Stimulated activated CD8-positive, alpha-beta memory T cell treated with anti-CD3 and anti-CD28 coated beads, Interleukin-4, amount 100 ng/mL, for 1 hour (primary cell): ENCODE measurements at places on chromosomes 1 and 21.

- DNase-seq: no peak
These were observed 25.2 kb upstream of the EPS8L3 start for GRCh38 chr1:109788695-109789521.

DNA sequence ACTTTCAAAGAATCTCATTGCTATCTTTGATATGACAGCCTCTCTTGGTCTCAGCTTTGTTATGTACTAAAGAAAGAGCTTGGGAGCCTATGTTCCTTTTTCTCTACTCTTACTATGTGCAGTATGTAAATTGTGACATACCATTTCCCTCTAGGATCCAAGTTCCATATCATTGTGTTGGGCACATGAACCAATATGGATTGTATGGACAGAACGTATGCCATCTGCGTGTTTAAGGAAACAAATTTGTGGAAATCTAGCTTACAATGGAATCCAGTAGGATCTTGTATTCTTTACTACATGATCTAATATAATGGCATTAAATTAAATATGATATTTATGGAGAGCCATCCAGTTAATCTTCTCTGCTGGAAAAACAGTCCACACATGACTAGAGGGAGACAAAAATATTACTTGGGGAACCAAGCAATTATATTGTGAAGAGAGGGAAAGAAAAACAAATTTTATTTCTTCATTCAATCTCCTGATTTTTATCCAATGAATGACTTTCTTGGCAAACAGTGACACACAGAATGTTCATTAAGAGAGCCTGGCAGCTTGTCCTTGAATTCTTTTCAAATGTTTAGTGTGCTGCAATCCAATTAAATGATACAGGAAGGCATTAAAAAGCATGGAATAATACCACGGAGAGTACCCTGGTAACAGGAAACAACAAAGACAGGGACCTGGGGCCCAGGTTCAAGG, 106.5 kb upstream of the DAB1 start:
- DNase-seq: no peak

- no peak for DNase-seq
These were observed 10.6 kb downstream of the RXRG start for GRCh38 chr1:165434281-165434680.

GRCh38 chr1:155801149-155801548, 55.9 kb downstream of the GON4L start:
- DNase-seq: no peak

DNA sequence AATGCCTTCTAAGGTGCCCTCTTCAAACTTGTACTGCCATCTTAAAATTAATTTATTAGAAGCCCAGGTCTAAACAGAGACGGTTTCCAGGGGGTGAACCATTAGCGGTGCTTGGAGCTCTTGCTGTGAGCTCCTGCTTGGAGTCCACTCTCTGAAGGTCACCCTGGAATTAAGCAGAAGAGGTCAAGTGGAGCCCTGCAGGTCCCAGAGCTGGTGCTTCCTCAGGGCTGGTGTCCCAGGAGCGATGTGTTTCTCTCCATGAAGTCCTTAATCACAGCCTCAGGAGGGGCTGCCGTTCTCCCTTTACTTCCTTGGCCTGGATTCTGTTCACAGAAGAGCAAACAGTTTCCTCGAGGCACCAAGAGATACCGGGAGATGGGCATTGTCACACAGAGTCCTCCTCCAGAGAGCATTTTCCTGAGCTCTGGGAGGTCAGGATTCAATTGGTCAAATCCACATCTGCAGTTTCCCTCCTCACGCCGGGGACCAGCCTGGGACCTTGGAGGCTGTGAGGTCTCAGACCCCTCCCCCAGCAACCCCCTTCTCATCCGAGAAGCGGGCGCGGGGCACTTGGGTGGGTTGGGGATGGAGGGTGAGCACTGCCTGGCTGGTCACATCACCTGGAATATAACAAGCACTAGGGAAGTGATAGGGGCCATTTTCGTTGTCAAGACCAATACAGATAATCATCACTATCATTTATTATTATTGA, 310.4 kb downstream of the AJAP1 start:
- DNase-seq: no peak

DNA sequence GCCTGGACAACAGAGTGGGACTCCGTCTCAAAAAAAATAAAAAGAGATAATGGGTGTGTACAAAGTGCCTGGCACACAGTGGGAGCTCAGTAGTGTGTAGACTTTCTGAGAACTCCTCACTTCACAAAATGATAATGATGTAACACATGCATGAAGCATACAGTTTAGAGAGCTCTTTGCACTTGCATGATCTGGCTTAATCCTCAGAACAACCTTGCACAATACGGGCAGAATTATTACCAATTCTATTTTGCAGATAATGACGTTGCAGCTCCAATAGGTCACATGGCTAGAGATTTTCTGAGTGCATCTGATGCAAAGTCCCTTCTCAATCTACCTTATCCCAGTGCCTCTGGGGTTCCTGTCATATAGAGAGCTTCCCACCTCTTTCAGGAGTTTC, 71.4 kb downstream of the CD247 start:
- no peak for DNase-seq

DNA sequence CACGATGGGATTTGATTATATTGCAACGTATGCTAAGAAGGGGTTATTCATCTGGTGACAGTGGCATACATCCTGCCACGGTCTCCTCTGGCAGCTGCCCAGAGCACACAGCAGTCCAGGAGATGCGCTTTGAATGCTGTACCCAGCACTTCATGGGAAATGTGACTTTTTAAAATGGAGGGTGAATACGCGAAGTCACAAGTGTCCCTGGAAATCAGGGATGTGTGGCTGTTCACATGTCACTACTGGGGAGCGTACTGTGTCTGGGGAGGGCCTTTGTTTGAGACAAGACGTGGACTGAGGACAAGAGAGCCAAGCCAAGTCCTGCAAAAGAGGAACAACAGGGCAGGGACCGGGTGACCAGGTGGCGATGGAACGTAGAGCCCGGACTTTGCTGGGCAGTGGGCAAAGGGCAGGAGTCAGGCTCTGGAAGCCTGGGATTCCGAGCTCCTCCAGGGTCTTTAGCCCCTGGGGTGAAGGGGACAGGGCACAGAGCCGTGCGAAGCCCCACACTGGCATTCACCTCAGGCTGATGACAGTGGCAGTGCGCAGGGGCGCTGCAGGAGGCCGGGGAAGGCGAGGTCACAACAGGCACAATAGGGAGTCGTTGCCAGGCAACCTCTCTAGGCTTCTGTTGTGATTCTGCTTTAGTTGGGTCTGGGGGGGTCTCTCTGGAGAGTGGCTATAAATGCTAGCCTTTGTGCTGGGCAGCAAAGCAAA, 11.4 kb upstream of the ZBTB21 start:
- no peak for DNase-seq

GRCh38 chr1:174911606-174912005, 88.1 kb upstream of the CACYBP start:
- DNase-seq: no peak

- no peak for DNase-seq
These were observed at the start of gene ASCL5 for GRCh38 chr1:201126832-201127754. Gene ASCL5, minus strand, starts transcription at chr1:201127184. Its CDS starts 11,812 bp downstream, at chr1:201115372.

DNA sequence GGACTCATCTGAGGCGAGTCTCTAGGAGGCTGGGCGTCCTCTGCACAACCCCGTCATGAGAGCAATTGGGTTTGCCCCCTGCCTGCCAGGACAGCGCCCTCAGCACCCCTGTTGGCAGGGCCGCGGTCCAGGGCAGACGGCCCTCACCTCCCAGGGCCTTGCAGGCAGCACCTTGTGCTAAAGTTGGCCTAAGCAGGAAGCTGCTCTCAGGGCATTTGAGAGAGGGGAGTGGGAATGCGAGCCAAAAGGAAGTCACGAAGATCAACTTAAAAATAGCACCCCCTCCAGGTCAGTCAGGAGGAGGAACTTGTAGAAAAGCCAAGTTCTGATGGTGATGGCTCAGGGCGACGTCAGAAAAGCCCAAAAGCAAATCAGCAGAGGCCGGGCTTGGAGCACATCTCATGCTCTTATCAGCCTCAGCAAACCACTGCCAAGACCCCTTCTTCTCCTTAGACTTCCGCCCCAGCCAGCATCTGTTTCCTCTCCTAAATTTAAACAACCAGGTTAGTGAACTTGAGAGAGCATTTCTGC, 12.6 kb upstream of the ADORA3 start:
- no peak for DNase-seq

DNA sequence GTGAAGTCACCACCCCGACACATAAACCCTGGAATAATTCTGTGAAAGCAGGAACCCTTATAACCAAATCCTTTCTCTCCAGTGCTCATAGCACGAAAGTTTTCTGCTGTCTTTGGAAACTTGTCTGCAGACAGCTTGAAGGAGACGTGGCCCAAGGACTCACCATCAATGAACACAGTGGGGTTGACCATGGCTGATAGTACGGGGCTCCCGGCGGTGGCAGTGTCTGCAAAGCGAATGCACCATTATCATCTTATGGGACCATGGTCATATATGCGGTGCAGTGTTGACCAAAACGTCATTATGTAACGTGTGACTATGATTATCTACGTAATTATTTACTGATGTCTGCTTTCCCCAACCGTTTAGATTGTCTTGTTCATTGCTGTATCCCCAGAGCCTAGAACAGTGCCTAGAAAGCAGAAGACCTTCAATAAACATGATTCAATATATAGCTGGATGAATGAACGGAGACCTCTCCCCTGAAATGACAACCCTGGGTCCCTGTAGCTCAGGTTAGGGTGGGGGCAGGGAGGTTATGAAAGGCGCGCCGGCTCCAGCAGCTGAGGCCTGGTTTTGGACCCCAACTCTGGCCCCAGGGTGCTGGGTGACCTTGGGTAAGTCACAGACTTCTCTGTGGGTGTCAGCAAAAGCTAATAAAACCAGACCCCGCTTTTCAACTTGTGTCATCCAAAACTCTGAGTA, 128.4 kb upstream of the ZBTB40 start:
- no peak for DNase-seq

DNA sequence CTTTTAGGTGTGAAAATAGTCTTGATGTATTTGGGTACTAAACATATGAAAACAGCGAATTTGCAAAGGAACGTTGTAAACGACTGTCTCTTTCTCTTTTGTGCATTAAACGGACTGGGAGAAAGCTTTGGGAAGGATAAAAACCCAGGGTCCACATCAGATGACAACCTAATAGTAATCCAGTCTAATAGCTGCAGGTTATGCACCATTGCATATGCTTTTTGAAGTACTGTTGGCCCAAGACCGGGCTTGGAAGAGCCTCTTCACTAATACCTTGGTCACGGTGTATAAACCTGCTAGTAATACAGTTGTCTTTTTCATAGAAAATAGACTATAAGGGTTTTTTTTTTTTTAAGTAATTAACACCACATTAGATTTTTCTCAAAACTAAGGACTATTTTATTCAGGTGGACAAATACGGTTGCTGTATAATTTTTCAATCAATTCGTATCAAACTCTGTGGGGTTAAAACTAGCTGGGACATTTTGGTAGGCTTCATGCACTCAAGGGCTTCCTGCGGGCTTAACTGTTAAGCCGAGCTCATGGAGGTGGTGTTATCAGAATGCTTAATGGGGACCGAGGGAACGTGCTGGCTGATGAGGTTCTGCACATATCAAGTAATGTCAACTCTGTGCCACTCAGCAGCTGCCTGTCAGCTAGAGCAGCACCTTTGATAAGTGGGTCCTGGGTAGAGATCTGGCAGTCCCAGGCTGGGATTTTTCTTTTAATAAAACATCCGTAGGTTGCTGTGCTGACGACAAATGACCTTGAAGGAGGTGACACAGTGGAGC, 2.1 kb downstream of the RYR2 start:
- DNase-seq: no peak

GRCh38 chr1:109942434-109942833, 31.8 kb downstream of the CSF1 start:
- DNase-seq: no peak

- no peak for DNase-seq
These were observed 625.4 kb downstream of the PTPRC start for GRCh38 chr1:199264283-199264682.

- no peak for DNase-seq
These were observed 60.6 kb downstream of the NFIA start for GRCh38 chr1:61142726-61143500.

DNA sequence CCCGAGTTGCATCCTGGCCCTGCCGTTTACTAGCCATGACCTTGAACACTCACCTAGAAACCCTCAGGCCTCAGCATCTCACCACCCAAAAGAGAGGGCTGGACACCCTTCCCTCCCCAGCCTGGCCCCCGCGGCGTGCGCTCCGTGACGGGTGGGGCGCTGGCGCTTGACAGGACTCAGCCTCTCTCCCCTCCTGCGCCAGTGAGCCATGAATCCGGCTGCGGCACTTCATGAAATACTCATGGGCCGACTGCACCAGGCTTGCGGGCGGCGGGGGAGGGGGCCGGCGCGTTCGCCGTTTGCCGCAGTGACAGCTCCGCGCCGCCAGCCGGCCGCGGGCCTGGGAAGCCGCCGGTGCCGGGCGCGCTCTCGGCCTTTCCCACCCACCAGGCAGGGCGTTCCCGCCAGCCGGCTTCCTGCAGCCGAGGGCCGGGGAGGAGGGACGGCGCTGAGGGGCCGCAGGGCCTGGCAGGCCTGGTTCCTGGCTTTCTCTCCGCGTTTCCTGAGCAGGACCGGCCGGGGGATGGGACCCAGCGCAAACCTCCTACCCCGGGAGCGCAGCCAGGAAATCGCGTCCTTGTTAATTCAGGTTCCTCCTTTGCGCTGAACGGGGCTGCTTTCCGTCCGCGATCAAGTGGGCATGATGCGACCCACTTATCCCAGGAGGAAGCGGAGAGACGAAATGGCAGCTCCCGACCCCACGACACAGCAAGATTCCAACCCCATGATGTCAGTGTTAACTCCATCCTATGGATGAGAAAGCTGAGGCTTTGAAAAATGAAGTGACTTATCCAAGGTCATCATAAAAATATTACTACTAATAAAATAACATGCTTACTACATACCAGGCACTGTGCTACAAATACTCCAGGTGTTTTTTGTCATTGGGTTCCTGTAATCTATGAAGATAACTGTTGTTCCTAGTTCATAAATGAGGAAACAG, 9.1 kb upstream of the LUZP1 start:
- DNase-seq: no peak

- DNase-seq: no peak
These were observed 129.0 kb downstream of the SYF2 start for GRCh38 chr1:25103164-25103795.

- DNase-seq: no peak
These were observed 1707.7 kb downstream of the BRINP3 start for GRCh38 chr1:188769936-188770335.

GRCh38 chr1:77504986-77505385, 177.5 kb downstream of the ZZZ3 start:
- no peak for DNase-seq
